CD4-positive, alpha-beta T cell treated with Interleukin-17A for 4 hours (primary cell): ENCODE measurements at places on chromosomes 1 and 21.

DNA sequence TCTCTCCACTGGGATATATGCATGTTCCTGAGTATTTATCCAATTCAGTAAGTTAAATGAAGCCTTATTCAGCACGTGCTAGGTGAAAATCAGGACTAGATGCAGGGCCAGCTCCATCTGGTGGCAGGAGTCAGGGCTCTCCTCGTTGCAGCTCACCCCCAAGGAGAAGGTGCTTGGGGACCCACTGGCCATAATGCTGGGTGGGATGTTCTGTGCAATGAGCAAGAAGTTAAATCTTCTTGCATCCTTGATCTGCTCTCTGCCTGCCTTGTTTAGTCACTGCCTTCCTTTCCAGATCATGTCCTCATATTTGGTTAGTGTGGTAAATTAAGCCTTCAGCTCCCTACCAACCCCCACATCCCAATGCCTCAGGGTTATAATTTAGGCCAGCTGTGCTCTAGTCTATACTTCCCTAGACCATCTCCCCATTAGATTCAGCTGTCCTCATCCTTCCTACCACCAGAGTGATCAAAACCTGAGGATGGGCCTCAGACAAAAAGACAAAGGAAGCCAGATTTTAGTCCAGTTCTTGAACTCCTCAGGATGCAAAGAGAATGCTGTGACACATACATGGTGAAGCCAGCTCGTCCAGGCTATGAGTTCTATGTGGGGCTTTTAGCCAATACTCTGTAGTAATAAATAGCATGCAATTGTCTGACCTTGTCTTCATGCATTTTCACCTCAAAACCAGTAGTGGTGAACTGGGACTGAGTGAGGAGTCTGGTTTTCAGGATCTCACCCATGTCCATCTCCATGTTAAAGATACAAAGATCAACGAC is 55.9 kb downstream of the SEC16B start:
- DNase-seq, result no peak

GRCh38 chr1:175830500-175830899 is 87.1 kb upstream of the TNR start:
- no peak for DNase-seq

DNA sequence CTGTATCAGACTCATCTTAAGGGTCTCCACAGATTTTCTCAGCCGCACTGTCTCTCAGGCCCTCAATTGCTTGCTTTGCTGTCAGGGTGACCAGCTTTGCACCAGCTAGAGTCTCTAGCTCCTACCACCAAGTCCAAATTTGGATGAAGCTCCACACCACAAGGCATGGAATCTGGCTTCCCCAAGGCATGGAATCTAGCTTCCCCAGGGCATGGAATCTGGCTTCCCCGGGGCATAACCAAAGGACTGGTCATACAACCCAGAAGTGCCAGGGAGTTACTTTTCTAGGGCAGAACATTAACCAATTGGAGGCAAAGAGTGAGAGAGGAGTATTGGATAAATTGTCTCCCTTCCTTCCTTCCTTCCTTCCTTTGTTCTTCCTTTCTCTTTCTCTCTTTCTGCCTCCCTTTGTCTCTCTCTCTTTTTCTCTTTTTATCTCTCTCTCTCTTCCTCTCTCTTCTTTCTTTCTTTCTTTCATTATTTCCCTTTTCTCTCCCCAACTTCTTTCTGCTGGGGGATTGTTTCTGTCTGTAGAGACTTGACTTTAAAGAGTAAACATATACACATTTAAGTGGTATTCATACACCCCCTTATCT is 76.9 kb upstream of the HAO2 start:
- no peak for DNase-seq

GRCh38 chr1:189708674-189709073 is 769.0 kb downstream of the BRINP3 start:
- DNase-seq, result no peak

GRCh38 chr1:106798991-106799390 is 257.5 kb upstream of the PRMT6 start:
- no peak for DNase-seq

DNA sequence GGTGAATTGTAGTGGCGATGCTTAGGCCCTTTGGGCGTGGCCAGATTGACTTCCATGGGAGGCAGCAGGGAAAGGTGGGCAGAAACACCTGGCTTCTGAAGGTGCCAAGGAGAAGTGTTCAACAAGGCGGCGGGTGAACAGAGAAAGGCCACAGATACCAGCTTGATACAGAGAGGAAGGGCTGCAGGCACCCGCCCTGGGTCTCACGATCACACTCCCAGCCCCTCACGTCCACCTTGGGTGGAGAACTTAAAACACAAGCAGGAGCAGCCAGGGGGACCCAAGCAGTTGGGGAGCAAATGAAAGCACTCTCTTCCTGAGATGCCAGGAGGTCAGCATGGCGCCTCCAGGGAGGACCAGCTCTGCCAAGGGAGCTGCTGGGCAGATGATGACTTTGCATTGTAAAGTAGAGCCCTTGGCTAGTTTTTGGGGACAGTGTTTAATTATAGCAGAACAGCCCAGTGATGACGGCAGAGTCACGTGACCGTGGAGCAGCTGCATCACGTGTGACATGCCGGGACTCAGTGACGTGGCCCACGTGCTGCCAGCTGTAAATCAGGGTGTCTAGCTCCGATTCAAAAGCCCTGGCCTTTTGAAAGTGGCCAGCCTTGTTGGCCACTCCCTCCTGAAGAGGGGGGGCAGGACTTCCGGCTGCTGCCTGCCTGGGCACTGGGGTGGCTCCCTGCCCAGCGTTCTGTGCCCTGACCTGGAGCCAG is 19.0 kb downstream of the SLC37A1 start:
- DNase-seq, result no peak

DNA sequence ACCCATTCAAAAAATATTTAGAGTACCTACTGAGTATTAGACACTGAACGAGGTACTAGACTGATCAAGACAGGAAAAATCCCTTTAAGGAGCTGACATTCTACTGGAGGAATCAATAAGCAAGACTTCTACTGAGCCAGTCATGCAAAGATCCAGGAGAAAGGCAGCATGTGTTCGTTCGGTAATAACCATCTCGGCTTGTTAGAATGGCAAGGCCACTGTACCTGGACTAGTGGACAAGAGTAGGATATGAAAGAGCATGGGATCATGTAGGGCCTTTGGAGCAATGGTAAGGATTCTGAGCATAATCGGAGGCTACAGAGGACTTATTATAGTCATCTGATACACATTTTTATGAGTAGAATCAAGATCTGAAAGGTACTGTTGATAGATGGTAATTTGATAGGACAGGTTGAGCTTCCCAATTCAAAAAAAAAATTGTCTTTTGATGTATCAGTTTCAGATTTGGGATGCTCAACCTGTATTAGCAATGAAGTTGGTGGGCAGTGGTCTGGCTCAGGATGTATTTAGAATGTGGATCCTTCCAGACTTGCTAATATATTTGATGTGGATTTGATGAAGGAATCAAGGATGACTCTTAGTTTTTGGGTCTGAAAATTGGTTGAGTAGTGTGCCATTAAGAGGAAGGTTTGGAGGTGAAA is 2.3 kb downstream of the COX20 start:
- no peak for DNase-seq

GRCh38 chr1:77975386-77975785 is 3.5 kb downstream of the FUBP1 start:
- DNase-seq, result no peak
